ENCODE measurements at places on chromosomes 6 and 20. TPM values are rescaled to one million over a fixed set of nuclear protein-coding genes. Genes with fewer than 3 reads are reported as not detected.

PLCG1 gene
- 93.9 TPM for total RNA-seq

CD24 gene
- 640 TPM for total RNA-seq

PGBD1 gene
- 17.8 TPM for total RNA-seq

DNAH8 gene
- total RNA-seq: under 0.01 TPM

BEND3 gene
- 4.8 TPM for total RNA-seq

PSORS1C2 gene
- not detected for total RNA-seq

FYN gene
- total RNA-seq: 350 TPM

SLC24A3 gene
- total RNA-seq: 50.5 TPM

SLC26A8 gene
- 9.0 TPM for total RNA-seq

GPX5 gene
- not detected for total RNA-seq

CGA gene
- total RNA-seq: not detected

APCDD1L gene
- total RNA-seq: not detected

NTSR1 gene
- 2.1 TPM for total RNA-seq

BTN2A1 gene
- total RNA-seq: 15.5 TPM

SLC17A2 gene
- not detected for total RNA-seq

BCAS4 gene
- 17.8 TPM for total RNA-seq

DDO gene
- 1.8 TPM for total RNA-seq

CUTA gene
- 113 TPM for total RNA-seq

IMPG1 gene
- not detected for total RNA-seq

HAO1 gene
- total RNA-seq: not detected

KIAA1755 gene
- 1.8 TPM for total RNA-seq

MAP7 gene
- 6.9 TPM for total RNA-seq

CYP21A2 gene
- total RNA-seq: 0.23 TPM

TSHZ2 gene
- total RNA-seq: 22.1 TPM

Measured in diencephalon (tissue), 1 donor.